GM10248 (cell line): ENCODE measurements at places on chromosomes 6 and 20.

DNA sequence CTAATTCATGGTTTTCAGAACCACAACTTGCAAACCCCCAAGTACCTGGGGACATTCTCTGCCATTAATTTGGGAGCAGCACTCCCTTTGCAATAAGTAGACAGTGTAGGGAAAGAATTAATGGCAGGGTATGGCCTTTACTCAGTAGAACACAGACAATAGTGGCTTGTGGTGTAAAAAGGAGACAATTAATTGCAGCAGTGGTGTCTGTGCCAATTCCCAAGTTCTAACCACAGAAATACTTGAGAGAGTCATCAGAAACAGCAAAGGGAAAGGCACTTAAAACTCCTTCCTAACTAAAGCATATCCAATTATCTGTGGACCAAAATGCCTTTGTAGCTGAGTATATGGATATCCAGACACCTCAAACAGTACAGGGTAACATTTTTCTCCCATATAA is 257.6 kb upstream of the POU3F2 start:
- DNase-seq = no peak

GRCh38 chr6:161056451-161056850 is 64.9 kb downstream of the MAP3K4 start:
- DNase-seq = no peak

- DNase-seq = peak; percentile 55
Observed at GRCh38 chr20:63234693-63235398, 859 bp upstream of the BIRC7 start.

DNA sequence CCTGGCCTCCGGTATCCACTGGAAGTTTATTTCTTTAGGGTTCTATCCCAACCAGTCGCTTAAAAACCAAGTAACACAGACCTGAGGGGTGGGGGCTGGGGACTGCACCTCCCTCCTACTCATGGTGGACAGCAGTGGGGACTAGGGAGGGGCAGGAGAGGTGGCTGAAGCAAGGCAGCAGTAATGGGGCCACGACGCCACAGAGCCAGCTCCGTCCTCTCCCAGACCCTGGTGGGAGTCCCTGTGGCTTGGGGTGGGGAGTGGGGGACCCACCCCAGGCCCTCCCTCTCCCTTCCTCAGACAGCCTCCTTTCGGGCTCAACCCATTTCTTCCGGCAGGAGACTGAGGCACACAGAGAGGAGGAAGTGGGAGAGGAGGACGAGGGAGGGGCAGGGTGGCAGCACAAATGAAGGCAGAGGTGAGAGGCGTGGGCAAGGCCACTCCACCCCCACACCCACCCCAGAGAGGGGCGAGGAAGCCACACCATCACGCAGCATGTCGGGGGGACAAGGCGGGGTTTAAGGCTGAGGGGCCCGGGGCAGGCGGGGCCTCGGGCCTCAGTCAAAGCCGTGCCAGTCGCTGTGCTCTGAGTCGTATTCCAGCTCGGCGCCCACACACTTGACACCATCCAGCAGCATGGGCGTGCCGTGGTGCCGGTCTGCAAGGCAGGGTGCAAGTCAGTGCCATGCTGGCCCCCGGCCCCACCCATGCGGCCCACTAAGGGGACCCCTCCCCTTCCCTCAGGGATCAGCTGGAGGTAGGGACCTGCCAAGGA is 13.9 kb downstream of the ADISSP start:
- no peak for DNase-seq

DNA sequence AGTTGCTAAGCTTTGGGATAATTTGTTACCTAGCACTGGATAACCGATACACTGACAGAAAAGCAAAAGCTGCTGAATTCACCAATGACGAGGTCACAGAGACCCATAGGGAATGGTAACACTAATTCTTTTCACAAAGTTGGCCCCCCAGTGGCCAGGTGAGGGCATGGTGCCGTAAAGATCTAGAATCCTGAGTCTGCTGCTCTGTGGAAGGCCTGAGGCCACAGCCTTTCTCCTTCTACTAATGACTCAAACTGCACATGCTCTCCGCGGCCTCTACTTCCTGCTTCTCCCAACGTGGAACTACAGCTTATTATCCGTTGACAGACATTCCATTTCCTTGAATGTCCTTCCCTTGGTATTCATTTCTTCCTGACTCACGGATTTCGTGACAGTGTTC is 127.1 kb downstream of the OPRM1 start:
- DNase-seq = no peak

- DNase-seq = no peak
Observed at GRCh38 chr6:47200536-47201334, 109.0 kb downstream of the TNFRSF21 start.

- peak; percentile 45 for DNase-seq
Observed at GRCh38 chr20:45419188-45420091, 3.5 kb downstream of the PIGT start.
